Stimulated activated CD4-positive, alpha-beta T cell treated with anti-CD3 and anti-CD28 coated beads, Interleukin-4, amount 100 ng/mL, for 4 hours (primary cell): ENCODE measurements at places on chromosomes 2 and 18.

- no peak for DNase-seq
Measured at GRCh38 chr2:9574331-9574730, 18.7 kb upstream of the ADAM17 start.

- DNase-seq, result no peak
Measured at GRCh38 chr18:55301824-55302166, 286.2 kb downstream of the TCF4 start.

DNA sequence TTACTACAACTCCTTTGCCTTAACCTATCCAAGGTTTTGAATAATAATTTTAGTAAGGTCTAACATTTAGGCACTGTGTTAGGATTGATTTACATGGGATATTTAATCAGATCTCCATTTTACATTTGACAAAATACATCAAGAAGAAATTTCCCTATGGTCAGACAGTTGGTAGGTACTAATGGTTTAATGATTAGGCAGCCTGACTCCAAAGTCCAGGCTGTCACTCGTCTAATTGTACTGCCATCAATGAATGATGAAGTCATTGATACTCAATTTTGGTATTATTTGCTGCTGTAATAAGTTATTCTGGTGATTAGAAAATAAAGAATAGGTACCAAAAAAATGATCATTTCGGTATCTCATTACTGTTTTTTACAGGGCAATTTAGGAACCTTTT lies 14.1 kb downstream of the BBS5 start:
- no peak for DNase-seq

DNA sequence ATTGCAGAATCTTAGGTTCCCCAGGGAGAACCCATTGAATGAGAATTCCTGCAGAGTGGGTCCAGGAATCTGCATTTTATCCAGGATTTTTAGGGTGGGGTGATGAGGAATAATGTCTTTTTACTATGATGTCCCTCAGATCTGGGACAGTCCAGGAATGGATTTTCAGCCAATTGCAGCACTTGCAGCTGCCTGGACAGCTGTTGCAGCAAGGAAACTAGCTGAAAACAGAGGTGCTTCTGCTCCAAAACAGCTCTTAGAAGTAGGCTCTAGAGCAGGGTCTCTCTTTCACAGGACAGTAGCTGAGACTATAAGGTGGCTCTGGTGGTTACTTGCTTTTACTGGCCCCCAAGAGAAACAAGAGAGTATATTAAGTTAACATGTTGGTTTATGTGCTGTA lies 9.1 kb downstream of the GLI2 start:
- DNase-seq, result no peak

GRCh38 chr18:34821669-34822210 lies 111.6 kb downstream of the DTNA start:
- no peak for DNase-seq

DNA sequence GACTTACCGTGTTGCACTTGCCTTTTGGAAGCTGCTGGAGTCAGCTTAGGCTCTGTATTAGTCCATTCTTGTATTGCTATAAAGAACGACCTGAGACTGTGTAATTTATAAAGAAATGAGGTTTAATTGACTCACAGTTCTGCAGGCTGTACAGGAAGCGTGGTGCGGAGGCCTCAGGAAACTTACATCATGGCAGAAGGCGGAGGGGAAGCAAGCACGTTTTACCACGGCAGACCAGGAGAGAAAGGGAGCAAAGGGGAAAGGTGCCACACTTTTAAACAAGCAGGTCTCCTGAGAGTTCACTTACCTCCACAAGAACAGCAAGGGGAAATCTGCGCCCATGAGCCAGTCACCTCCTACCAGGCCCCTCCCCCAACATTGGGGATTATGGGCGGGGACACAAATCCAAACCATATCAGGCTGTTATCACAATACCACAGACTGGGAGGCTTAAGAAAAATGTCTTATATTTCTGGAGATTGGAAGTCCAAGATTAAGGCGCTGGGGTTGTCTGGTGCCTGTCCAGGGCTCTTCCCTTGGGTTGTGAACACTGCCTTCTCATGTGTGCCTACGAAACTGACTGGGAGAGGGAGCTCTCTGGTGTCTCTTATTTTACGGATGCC lies 3.6 kb upstream of the D2HGDH start:
- no peak for DNase-seq

- DNase-seq, result no peak
Measured at GRCh38 chr2:241635756-241636155, 1.2 kb downstream of the THAP4 start.

DNA sequence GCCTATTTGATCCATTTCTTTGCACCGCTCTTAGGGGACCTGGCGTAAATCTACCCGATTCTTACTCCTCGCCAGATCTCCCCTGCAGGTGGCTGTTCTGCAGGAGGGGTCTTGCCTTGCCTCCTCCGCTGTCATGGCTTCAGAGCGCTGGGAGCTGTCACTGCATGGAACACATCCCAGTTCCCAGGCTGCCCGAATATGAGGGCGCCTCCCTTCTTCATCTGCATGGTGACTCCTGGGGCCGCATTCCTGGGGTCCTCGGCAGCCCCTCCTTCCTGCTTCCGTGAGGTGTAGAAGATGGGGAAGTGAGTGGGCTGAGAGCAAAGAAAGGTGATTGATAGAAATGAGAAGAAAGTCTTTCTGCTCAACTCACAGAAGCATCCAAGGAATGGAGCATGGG lies 27.3 kb upstream of the COPS8 start:
- DNase-seq, result no peak

GRCh38 chr2:170514140-170514539 lies 201.0 kb upstream of the SP5 start:
- DNase-seq, result no peak
